ENCODE measurements at places on chromosomes 3 and 15.

- DNase-seq = no peak
Measured at GRCh38 chr15:84658788-84659411, 901 bp upstream of the NMB start.

DNA sequence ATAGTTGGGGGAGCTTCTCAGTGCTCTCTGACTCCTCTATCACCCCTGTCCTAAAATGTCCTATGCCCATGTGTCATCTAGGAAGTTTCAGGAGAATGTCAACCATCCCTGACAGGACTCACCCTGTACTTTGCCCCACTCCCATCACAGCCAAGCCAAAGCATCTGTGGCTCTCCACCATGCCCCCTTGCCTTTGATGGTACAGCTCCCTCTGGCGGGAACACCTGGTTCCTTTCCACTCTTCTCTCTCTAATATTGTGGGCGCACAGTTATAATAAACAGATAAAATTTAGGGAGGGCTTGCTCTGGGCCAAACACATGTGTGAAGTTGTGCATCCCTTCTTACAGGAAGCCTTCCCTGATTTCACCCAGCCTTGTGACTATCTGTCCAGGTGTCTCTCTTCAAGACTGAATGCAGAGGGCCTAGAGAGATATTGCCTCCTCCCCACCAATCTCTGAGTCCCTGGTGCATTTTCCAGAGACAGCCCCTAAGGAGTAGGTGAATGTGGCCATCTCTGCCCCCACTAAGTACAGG, 62.8 kb downstream of the ISG20 start:
- DNase-seq = no peak

GRCh38 chr3:126766653-126767052, 62.6 kb downstream of the CHCHD6 start:
- no peak for DNase-seq

DNA sequence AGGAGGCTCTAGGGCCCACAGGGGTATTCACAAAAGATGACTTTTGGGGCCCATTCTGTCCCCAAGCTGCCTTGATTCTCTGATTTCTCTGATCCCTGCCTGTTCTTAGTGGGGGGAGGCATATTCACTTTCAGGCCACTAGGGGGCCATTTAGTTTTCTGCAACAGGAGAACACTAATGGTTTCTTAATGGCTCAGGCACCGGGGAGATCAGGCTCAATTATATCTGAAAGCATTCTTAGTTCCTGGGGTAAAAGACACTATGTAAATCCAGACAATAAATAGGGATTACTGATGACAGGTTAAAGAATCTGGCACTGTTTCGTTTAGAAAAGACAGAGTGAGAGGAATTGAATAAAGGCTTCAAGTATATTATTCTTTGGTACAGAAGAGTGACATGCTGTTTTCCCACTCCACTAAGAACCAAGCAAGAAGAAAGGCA, 2.5 kb upstream of the INAFM2 start:
- no peak for DNase-seq

DNA sequence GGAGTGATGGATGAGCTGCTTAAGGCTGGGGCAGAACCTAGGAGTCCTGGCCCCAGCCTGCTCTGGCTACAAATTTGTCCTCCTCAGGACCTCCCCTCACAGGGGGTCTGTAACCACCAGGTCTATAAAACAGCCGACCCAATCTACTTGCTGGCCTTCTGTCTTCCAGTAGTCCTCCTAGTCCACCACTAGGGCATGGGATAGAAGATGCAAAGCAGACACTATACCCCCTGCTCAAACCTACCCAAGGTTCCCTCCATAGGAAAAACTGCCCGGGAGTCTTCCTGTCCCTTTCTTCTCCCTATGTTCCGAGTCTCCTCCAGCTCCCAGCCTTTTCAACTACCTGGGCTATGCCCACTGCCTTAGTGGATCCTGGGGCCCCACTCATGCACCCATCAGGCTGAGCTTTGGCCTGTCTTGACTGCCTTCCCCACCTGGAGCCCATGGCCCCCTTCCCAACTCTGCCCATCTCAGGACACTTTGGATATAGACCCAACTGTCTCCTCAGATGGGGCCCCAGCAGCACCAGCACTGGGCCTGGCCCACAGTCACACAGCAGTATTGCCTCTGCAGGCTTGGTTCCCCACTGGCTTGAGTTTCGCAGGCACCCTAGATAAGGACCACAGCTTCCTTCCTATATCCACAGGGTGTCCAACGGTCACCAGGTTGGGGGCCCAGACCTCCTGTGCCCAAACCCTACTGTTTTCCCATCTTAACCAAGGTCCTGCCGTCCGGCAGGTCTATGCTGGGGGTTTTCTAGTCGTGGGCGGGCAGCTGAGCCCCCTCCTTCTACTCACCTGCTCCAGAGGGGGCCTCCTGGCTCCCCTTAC, 1.1 kb downstream of the HYAL3 start:
- no peak for DNase-seq

DNA sequence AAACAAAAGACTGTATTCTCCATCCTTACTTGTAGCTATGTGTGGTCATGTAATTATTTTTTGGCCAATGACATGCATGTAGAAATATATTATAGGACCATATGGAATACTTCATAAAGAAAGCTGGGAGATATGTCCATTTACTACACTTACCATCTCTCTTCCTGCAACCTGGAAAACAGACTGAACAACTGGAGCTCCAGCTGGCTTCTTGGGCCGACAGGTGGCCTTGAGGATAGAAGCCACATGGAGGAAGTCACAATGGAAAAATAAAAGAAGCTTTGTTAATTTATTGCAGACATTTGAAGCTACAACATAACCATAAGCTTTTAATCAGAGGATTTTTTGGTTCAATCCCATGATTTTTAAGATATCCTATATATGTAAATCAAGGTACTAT, 167.9 kb upstream of the CBLB start:
- DNase-seq = no peak

DNA sequence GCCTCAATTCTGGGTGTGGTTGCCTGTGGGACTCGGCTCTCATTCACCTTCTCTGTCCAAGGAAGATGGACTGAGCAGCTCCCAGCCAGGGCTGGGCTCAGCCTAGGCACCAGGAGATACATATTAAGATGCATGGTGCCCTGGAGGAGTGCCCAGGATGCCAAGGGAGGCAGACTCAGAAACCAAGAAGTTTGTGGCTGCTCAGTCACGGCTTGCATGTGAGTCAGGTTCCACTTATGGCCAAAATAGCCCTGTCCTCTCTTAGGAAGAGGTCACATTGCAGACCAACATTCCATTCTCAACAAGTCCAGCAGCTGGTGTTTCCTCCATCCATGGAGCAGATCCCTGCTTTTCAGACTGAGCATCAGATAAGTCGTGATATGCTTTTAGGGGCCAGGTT, 21.8 kb downstream of the CDCP1 start:
- no peak for DNase-seq

- DNase-seq = no peak
Measured at GRCh38 chr3:11542551-11542950, 101.2 kb downstream of the VGLL4 start.

GRCh38 chr3:40024526-40024925, 215.1 kb downstream of the MYRIP start:
- no peak for DNase-seq

DNA sequence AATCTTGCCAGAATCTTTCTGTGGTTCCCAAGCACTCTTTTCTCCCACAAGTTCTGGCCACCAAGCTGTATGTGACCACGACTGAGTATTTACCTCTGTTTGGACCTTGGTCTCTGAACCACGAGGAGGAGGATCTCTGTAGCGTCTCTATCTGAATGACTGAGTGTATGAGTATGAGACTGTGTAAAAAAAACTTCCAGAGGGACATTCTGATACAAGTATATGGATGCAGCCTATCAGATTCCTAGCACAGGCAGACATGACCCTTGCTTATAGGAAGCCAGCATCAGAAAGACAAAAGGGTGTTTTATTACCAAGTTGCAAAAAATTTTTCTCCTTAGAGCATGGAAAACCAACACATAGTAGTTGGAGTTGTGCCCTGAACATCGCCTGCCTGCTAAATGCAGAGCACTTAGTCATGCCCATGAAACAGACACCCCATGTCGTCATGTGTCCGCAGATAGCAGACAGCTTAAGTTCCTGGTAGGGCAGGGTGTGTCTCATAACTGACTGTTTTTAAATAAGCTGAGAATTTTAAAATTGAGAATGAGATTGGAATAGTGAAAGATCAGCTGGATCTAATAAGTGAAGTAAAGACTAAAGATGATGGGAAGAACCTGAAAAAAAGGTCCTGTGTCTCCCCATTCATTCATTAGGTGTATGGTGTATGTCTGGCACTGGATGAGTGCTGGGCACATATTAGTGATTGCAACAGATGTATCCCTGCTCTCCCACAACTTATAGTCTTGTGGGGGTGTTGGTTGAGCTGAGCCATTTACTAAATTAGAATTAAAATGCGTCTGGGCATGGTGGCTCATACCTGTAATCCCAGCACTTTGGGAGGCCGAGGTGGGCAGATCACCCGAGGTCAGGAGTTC, 30.9 kb downstream of the DAG1 start:
- DNase-seq = no peak

DNA sequence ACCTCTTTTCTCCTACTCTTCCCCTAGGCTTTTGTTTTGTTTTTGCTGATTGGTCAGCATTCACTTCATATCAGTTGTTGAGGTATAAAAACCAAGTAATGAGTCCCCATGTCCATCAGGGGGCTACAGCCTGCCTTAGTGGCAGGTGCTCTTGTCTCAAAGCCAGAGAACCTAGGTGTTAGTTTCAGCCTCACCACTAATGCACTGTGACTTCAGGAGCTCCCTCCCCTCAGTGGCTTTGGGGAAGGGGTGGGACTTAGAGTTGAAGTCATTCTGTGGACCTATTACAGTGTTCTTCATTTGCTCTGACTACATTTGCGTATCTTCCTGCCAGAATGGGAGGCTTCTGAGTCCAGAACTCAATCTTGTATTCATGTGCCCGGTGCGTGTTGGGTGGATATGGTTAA, 41.6 kb downstream of the NR2C2 start:
- no peak for DNase-seq

DNA sequence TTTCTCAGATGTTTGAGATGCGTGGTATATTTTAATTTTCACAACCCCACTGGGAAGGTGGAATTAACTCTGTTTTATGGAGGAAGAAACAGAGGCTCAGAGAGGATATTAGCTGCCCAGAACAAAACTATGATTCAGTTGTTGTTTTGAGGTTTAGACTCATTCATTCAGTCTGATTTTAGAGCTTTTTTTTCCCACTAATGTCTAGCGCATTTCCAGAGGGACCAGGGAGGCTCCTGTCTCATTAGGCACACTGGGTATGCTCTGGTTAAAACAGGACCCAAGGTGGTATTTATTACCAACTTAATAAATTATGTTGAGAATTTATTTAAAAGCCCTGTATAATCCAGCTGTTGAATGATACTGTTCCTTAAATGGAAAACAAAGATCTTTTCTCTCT, 272.0 kb upstream of the RGMA start:
- DNase-seq = no peak

GRCh38 chr15:33138000-33138399, 56.5 kb downstream of the FMN1 start:
- no peak for DNase-seq

- DNase-seq = no peak
Measured at GRCh38 chr3:86967062-86967461, 23.9 kb downstream of the VGLL3 start.

DNA sequence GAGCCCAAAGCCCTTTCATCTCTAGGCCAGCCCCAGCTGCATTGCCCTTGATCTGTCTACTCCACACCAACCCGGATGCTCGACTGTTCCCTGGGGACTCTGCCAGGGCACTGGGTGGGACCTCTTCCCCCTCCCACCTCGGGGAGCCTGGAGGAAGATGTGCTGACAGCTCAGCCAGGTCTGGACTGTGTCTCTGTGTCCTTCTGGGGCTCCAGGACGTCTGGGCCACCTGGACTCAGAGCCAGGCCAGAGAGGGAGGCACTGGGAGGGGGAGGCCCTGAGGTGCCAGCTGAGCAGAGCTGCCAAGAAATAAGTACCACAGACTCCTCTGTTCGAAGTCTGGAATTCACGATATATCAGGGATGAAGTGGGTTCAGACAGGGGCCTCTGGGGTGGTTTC, 5.8 kb upstream of the HCN4 start:
- no peak for DNase-seq

DNA sequence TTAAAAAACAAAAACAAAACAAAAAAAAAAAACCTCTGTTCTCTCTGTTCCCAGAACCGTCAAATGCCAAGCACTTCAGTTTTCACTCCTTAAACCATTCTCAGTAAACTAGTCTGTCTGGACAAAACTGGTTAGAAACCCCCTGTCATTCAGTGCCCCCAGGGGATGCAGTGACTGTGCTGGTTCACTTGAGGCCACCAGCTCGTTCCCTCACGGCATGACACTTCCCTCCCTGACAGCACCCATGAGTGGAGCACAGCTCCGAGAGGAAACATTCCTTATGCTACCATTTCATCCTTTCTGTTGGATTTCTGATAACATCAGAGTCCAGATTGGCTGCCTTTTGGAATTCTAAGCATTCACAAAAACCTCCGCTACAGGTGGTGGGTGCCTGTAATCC, 244.0 kb upstream of the TPM1 start:
- no peak for DNase-seq

GRCh38 chr15:82830427-82831173, 21.2 kb downstream of the WHAMM start:
- no peak for DNase-seq

DNA sequence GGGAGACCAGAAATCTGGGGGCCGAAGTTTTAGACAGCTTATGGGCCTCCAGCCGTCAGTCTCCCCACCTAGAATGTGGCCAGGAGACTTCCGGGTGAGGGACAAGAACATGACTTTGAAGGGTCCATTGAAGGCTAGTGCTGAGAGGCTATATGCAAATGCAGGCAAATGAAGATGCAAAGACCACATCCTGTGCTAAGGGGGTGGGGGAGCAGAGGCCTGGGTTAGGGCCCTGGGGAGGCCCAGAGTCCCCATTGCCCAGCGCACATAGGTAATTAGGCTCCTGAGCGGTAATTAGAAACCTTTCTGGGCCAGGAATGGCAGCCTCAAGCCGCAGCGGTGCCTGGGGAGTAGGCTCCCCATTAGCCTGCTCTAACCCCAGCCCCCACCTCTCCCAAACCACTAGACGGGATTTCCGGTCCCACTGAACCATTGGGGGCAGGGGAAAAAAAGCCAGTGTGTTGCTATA, 6.8 kb downstream of the CSK start:
- DNase-seq = no peak

- DNase-seq = no peak
Measured at GRCh38 chr3:139934613-139935015, 371 bp upstream of the CLSTN2 start.

DNA sequence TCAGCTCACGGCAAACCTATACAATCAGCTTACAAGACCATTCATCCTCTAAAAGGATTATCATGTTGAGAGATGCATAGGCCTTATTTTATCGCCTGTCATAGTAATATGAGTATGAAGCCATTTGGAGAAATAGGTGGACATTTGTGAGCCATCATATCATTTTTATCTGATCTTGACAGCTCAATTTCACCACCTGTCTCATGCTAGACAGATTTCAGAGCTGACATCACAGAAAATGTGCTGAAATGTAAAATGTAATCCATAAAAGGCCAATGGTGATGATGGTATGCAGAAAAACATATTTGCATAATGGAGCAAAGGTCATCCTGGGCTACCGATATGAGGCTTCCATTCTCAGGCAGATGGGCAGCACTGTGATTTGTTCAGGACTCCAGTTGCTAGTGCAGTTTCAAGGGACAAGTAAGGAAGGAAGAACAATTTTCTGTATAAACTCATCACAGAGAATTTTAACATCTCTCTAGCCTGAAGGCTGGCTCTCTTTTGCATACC, 221.5 kb downstream of the ULK4 start:
- no peak for DNase-seq

Data from stimulated activated CD8-positive, alpha-beta memory T cell treated with anti-CD3 and anti-CD28 coated beads, Interleukin-7, amount 100 ng/mL, for 1 hour (primary cell).